Skeletal muscle cell (primary cell): ENCODE measurements at places on chromosomes 11 and 22.

DNA sequence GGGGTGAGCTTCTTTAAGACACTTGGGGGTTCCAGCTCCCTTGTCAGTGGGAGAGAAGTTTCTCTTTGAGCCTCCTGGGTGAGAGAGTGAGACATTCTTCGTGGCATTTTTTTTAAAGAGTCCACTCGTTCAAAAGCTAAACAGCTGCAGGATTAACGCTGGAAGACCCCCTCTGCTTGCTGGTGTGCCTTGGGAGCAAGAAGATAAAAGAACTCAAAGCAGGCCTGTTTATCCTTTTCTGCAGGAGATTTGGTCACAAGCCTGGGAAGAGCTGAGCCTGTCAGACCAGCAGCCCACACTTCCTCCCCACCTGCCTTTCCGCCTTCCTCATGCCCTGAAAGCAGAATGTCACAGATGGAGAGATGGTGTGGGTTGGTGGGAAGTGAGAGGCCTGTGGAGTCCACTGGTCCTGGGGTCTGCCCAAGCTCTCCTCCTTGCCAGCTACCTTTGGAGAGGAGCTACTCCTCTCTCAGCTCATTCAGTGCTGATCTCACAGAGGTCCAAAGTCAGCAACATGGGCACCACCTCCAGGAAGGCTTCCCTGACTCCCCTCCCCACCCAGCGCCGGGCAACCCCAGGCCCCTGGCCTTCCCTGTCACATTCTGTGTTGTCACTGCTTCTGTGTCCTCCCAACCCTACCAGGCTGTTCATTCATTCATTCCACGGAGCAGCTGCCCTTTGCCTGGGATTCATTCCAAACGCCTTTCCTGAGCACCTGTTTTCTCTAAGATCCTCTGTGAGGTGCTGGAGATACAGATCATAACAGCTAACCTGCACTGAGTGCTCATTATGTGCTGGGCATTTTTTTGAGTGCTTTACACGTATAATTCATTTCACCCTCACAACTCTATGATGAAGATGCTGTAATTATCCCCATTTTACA, 6.7 kb downstream of the GDPD5 start:
- DNase-seq = no peak

- no peak for DNase-seq
Observed at GRCh38 chr11:95299078-95299679, 68.2 kb upstream of the SESN3 start.

GRCh38 chr11:44690651-44691050, 36.1 kb upstream of the TSPAN18 start:
- no peak for DNase-seq

- DNase-seq = no peak
Observed at GRCh38 chr11:60878245-60879101, 11.1 kb downstream of the ZP1 start.

- no peak for DNase-seq
Observed at GRCh38 chr11:112831969-112832766, 129.1 kb upstream of the NCAM1 start.

- DNase-seq = no peak
Observed at GRCh38 chr11:117604336-117604995, 192.6 kb downstream of the DSCAML1 start.

- DNase-seq = no peak
Observed at GRCh38 chr22:50153056-50153755, 17.3 kb upstream of the PANX2 start.

- DNase-seq = peak; percentile 80
Observed at GRCh38 chr11:72975778-72976521, 161.7 kb downstream of the ATG16L2 start.

GRCh38 chr11:122627745-122628144, 27.8 kb upstream of the UBASH3B start:
- DNase-seq = no peak

GRCh38 chr11:67322049-67322448, 18.7 kb downstream of the SSH3 start:
- no peak for DNase-seq

- DNase-seq = no peak
Observed at GRCh38 chr11:120212259-120212878, 1.5 kb downstream of the OAF start.

DNA sequence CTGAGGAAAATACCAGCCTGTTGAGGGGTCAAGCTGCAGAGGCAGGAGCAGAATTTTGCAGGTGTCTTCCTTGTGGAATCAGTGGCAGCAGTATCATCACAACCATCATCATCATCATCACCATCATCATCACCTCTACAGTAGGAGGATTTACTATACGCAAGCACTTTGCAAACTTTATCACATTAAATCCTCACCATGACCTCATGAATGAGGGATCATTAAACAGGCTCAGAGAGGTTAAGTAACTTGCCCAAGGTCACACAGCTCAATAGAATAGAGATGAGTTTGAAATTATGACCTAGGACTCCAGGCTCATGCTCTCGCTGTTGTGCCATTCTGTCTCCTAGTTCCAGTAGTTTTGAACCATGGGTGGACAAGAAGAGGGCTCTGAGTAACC, 25.6 kb downstream of the PTPN5 start:
- no peak for DNase-seq

DNA sequence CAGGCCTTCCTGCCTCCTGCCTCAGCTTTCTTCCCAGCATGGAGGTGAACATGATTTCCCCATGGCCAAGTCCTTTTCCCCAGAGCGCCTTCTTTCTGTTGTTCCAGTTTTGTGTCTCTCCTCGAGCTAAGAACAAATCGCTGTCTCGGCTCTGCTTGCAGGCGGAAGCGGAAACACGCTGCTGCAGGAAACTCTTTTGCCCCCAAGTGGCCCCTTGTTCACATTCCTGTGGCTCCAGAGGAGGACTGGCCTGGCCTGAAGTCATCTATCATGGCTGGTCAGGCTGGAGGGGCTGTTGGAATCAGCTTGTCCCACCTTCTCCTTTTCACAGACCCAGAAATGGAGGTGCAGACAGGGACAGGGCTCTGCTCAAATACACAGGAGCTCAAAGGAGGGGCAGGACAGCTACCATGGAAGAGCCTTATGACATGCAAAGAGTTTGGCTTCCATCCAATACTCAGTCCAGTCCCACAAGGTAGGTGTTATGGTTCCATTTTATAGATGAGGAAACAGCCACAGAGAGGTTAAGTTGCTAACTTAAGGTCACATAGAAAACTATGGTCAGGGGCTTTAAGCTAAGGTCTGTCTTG, 182.2 kb upstream of the SYT13 start:
- no peak for DNase-seq

GRCh38 chr11:96456111-96456510, 66.3 kb downstream of the JRKL start:
- no peak for DNase-seq

- no peak for DNase-seq
Observed at GRCh38 chr22:24155627-24156140, 25.6 kb upstream of the SUSD2 start.

DNA sequence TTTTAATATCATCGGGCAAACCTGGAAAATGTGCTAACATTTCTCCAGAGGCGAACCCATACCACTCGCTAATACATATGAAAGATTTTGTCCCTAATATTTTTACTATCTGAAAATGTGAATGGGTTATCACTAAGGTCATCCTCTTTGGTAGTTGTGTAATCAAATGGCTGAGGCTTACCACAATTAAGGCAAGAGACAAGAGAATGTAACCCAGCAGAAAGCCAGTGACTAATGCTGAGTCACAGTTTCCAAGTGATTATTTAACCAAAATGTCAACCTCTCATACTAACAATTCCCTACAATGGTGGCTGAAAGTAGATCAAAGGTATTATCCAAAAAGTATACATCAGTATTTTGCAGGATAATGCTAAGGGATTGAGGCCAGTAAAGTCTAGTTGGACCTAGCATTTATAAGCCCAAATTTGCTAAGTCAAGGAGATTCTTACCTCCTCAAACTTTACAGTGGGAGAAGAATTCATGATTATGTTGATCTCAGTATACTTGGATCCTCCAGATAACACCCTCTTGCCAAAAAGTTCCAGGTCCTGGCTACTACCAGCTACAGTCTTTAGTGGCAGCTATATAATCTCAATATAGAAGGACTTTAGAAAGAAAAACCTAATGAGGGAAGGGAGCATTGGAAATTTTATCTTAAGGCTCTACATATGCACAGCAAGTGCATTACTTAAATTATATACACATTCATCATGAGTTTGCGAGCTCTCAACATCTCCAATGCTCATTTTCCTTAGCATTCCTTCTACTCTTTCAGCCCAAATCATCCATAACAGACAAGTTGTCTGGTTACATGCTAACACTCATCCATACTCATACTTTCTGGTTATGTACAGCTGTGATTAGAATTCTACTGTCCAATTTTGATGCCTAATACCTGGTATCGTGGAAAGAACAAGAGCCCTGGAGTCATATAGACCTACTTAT, 25.4 kb downstream of the SIK3 start:
- DNase-seq = peak; percentile 75

GRCh38 chr11:28303477-28304191, 195.4 kb downstream of the METTL15 start:
- no peak for DNase-seq

DNA sequence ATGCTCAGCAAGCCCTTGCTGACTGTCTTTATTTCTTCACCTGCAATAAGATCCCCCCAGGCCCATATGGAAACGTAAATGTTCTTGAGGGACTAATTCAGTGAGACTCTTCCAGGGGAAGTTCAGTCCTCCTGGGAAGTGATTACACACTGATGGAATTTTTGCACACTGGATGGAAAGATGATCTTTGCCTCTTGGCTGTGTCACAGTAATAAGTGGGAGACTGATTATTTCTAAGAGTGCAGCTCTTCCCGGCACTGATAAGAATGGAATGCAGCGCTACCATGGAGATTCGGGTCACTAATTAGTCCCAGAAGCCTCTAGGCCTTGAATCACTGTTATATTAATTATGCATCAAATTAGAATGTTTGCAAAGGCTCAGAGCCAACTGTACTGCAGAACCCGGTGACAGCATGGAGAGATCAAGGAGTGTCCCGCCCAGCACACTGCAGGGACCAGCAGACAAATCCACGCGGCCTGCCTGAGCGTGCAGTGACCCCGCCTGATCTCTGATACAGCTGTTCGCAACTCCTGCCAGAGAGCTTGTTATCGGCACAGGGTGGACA, 178.3 kb downstream of the SNX19 start:
- peak; percentile 78 for DNase-seq

- DNase-seq = no peak
Observed at GRCh38 chr11:78823588-78823987, 248.9 kb upstream of the NARS2 start.

DNA sequence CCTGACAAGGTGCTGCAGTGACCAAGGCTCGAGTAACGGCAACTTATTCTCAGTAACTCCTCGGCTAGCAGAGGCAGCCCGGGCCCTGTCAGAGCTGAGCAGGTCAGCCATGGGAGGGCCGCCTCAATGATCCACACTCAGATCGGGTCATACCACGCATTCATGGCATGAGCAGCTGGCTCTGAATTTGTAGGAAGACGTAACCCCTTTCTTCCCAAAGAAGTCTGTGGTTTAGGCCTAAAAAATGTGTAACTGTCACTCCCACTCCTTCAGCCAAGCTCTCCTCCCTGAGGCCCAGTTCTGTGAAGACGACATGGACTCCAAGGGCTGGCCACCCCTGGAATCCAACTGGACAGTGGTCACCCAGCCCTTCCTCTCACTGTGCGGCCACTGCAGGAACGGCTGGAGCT, 30.0 kb downstream of the PPP2R1B start:
- peak; percentile 49 for DNase-seq

- no peak for DNase-seq
Observed at GRCh38 chr11:43959321-43959995, 17.0 kb downstream of the C11orf96 start.

DNA sequence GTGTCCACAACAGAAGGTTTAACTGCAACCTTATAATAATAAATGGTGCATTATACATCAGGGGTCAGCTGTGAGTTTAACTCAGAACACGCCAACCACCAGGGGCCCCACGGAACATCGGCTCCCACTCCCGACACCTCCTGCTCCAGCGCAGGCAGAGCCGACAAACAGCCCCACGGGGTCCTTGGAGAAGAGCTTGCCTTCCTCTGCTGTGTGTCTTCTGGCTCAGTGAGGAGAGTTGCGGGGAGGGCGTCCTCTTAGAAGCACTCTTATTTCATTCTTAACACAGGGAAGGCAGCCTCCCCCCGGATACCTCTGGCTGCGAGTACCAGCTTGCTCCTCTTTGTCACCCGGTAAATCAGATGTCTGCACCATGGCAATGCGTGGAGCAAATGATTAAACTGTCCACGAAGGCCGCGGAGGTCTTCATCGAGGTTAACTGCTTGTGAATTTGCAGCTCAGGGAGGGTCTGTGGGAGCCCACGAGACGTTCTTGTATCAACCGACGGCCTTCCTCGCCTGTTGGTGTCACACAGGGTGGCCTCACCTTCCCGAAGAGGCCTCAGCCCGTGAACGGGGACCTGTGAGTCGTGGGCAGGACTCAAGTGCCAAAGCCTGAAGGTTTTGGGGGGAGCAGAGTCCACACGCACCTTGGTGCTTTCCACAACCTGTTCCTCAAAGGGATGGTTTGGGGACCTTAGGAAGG, 464.0 kb downstream of the BRD1 start:
- DNase-seq = no peak

DNA sequence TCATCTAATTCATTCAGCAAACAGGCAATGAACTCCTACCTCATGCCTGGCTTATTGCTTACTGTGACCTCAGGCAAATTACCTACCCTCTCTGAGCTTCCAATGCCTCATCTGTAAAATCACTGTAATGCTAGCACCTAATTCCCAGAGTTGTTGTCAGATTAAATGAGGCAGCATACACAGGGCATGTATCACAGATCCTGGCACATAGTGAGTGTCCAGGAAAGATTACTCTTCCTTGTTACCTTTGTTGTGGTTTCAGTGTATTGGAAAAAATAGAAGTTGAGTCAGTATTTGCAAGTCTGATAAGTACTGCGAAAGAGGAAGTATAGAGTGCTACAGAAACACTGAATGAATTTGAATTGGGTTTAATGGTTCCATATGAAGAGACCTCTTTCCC, 26.4 kb upstream of the LRRC55 start:
- no peak for DNase-seq

- no peak for DNase-seq
Observed at GRCh38 chr11:120893440-120894201, 130.3 kb upstream of the TBCEL start.

DNA sequence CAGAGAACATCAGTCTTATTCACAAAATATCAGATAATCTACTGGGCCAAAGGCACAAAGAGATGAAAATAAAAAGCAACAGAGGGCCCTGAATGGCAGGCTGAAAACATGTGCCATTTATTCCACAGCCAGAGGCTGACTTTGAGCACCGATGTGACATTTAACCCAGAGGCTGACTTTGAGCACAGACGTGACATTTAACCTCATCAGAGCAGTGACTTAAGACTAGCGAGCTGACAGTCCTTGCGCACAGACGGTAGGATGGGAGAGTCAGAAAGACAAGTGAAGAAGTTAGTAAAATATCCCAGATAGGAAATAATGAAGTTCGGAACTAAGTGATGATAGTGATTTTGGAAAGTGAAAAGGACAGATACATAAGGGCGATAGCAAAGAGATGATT, 65.3 kb downstream of the FLI1 start:
- DNase-seq = no peak

DNA sequence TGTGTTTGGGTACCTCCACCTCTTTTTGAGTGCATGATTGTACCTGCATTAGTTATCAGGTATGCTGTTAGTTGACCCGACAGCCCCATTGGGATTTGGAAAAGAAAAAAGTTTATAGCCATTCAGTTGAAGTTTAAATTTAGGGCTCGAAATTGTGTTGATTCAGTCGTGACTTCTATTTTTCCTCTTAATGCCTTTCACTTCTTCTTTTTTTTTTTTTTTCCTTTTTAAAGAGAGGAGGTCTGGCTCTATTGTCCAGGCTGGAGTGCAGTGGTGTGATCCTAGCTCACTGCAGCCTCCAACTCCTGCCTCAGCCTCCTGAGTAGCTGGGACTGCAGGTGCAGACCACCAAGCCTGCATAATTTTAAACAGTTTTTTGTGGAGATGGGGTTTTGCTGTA, 2.3 kb downstream of the STT3A start:
- no peak for DNase-seq
